CD4-positive, alpha-beta T cell treated with Interleukin-17A for 1 hour (primary cell): ENCODE measurements at places on chromosomes 16 and 17.

DNA sequence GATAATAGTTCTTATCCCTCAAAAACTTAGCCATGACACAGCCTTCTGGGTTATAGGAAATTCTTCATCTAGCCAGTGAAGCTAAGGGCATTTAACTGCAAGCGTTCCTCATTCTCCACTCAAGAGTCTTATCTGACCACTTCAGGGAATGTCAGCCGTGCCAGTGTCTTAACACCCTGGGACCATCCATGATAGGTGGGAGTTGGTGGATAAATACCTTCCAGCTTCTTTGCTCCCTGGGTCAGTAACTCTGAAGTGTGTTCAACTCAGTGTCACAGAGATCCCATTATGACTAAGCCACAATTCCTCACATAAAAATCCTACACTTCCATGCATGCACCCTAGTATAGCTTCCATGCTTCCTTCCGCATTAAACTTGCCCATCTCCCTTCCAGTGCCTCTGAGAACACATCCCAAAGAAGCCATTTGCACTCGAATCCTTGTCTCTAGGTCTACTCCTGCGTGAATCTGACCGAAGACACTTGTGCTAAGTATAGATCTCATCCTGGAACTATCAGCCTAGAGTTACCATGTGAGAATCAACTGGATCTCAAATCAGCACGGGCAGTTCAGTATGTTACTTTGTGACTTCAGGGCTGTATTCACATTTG is 264.3 kb upstream of the MAF start:
- no peak for DNase-seq

DNA sequence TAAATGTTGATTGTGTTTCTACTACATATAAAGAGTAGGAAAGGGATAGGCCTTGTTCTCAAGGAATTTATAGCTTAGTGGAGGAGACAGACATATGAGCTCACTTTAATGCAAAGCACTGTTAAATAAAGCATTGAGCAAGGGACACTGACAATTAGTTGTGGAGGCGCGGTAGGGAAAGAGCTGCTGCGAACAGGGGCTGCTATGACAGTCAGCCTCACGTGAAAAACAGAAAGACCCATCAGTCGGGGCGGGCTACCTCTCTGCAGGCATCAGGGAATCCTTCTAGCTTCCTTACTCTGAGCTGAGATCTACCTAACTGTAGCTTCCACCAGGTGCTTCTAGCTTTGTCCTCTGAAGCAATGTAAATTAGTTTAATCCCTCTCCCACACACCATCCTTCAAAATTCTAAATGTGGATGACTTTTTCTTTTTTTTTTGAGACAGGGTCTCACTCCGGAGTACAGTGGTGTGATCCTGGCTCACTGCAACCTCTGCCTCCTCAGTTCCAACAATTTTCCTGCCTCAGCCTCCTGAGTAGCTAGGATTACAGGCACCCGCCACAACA is 129.9 kb upstream of the ZFHX3 start:
- DNase-seq = no peak

DNA sequence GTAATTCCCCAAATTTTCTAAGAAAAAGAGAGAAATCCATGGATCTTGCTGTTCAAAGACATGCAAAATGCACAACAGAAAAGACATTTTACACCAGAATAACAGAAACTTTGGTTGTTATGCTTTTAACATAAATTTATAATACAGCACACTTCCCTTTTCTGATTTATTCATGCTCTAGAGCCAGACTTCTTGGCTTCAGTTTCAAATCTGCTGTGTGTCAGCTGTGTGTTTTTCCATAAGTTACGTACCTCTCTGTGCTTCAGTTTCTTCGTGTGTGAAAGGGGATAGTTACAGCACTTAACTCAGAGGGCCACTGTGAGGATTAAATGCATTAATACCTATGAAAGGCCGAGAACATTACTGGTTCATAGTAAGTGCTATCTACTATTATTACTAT is 6.8 kb upstream of the CCL3L1 start:
- no peak for DNase-seq

- no peak for DNase-seq
These were observed 18.6 kb downstream of the GRIN2C start for GRCh38 chr17:74840989-74841666.

DNA sequence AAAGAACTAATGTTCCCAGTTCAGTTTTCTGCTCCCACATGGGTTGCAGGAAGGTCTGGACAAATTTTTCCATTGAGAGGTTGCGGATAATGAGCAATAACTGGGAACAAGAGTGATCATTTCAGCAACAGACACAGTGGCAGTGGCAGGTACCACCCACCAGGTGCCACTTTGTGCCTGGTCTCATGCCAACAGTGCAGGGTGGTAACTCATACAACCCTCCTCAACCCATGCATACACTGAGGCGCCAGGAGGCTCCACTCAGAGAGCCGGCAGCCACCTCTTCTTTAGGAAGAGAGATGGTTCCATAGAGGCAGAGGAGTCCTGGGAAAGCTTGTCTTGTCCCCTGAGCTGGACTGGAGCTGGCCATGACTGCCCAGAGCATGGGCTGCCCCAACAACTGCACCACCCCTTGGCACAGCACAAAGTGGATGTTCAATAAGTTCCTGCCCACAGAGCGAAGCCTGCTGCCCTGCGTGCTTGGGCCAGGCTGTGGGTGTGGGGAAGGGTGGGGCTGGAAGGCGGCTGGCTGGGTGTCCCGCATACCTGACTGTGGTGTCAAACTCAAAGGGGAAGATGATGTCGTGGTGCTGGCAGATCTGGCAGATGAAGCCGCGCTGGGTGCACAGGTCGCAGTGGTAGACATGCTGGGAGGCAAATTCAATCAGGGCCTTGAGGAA is 6.4 kb upstream of the ARHGAP27 start:
- DNase-seq = no peak

DNA sequence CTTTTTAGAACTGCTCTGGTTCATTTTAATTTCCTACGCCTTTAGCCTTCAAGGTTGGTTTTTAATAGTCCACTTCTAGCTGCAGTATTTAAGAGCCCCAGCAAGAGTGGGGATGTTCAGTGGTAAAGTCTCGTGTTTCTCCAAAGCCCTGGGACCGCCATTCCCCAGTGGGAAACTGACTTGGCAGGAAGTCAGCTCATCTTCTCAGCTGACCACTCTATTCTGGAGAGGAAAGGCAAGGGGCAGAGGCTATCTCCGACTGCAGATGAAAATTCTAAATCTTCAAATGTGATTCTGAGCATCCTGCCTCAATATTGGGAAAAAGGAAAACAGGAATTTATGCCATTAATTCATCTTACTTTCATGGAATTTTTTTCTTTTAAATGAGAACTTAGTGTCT is 35.5 kb downstream of the HS3ST3B1 start:
- no peak for DNase-seq

DNA sequence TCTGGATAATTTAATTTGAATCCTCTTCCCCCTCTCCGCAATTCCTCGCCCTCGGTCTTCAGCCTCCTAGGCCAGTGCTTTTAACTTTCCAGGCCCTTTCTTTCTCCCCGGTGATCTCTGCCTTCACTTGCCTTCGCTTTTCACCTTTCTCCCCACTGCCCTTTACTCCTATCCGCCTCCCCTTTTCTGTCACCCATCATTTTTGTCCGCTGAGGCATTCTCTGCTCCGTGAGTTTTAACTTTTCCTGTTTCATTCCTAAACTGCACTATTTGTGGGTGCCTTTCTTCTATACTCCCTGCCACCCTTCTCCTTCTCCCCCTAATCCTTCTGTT is 729 bp downstream of the LONP2 start:
- no peak for DNase-seq

GRCh38 chr16:19210968-19211367 is 42.9 kb downstream of the SYT17 start:
- no peak for DNase-seq

DNA sequence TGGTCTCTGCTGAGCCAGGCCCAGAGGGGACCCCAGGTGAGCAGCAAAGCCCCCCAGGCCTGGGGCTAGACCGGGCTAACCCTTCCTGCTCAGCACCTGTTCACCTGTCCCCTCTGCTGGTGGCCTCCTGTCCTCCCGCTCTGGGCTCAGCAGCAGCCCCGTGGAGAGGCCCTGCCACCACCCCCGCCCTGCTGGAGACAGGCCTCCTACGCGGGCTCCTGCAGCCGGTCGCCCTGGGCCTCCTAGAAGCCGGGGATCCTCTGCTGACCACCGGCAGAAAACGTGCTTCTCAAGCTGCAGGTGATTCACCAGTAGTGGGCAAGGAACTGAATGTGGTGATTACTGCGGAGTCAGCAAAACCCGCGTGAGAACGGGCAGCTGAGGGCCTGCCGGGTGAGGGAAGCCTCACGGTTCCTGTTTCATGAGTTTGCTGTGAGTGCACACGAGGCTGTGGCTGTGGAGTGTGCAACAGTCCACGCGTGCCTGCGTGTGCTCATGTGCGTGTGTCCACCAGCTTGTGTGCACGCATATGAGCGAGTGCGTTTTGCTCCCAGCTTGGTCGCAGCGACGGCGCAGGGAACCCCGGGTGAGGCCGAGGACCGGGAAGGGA is 792 bp downstream of the SECTM1 start:
- DNase-seq = peak; percentile 36
